ENCODE measurements at places on chromosomes 3 and 15.

GRCh38 chr3:46442576-46443530, 21.9 kb downstream of the LTF start:
- DNase-seq: peak; percentile 6

DNA sequence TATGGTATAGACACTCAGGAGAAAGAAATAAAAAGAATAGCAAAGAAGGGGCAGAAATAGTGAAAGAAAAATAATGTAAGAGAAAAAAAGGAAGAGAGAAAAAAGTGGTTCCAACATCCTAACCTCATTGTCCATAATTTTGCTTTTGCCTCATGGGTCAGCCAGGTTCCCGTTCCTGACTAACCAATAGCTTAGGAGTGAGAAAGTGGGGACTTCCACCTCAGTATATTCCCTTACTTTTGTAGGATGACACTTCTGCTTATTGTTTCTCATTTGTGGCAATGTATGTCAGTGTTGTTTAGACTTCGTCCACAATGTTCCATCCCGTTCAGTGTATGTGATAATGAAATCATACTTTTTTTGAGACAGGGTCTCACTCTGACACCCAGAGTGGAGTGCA, 9.3 kb upstream of the SLC12A8 start:
- DNase-seq: no peak

DNA sequence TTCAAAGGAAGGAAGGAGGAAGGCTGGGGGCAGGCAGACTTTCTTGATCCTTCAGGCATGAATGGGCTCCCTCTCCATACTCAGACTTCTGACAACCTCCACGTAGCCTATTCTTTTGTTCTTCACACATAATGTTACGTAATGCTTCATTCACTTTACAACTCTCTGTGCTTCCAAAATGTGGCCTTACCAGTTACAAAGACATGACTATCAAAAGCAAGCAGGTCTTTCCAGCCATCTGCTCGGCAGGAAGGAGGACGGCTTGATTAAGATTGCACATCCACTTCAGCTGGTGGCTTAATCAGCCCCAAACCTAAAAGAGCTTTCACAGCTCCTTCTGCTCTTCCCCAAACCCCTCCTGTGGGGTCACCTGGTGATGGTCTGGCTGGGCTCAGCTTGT, 263.2 kb downstream of the XXYLT1 start:
- DNase-seq: no peak

DNA sequence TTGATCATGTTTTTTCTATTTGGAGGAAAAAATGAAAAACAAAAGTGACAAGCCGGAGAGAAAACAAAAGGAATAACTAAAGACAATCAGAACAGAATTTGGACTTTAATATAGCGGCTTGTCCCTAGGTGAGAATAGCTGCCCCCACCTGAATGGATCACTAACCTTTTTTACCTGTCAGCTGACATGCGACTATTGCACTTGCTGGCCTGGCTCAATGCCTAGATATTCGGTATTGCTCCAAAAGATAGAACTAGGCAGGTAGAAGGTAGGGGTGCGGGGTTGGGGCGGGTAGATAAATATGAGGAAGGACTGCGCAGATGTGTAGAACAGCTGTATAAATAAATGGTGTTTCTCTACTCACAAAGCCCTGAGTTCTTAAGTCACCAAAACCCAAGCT, 650 bp upstream of the MORC1 start:
- no peak for DNase-seq

DNA sequence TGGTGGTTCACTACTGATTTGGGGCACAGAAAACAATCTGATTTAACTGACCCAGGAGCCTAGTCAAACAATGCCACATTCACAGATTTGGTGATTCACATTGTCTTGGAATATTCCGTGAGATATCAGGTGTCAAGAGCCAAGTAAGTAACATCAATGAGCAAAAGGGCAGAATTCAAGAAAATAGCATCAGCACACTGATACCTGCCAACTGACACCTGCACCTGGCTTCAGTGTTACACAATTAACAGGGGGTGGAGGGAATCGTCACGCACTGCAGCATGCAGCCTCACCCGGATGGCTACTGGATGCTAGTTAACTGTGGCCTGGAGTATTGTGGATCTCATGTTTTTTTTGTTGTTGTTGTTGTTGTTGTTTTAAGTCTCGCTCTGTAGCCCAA, 17.6 kb downstream of the CCNL1 start:
- no peak for DNase-seq

GRCh38 chr3:113279686-113280085, 68.3 kb downstream of the BOC start:
- no peak for DNase-seq

- DNase-seq: no peak
Measured at GRCh38 chr15:96027501-96027900, 303.0 kb upstream of the NR2F2 start.
